ENCODE measurements at places on chromosomes 13 and 19.

DNA sequence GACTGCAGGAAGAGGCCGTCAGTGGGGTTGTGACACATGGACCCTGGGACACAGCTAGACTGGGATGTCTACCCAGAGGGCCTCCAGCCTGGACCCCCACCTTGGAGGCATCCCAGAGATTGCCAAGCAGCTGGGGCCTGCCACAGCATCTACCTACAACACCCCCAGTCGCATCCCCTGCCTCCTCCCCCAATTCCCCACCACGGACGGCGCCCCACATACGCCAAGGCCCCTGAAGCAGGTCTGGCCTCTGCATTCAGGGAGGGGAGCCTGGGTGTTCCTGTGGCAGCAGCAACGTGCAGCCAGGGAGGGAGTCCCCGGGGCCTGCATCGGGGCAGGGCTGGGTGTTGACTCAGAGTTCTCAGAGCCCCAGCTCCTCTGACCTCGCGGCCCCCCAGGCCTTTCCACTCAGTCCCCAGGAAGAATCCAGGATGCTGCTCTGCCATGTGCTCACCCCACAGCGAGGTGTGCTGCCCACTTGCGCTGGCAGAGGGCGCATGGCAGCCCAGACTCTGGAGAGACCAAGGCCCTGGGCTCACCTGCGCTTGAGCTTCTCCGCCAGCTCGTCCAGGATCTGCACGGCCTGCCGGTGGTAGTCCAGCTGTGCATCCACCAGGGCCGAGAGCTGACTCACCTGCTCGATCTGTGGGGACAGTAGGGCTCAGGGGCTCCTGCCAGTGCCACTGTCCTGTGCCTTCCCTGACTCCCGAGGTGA, 19.6 kb downstream of the MPND start:
- peaks cover 53% of the 10 kb centered on the region for H3K36me3 ChIP-seq
- H3K27ac ChIP-seq: no peak overlapping the region
- H3K27me3 ChIP-seq: no peaks in the 10 kb centered on the region
- no peak overlapping the region for H3K4me3 ChIP-seq
- H3K4me1 ChIP-seq: peaks cover 1% of the 10 kb centered on the region

- no peaks in the 10 kb centered on the region for H3K27me3 ChIP-seq
- no peaks in the 10 kb centered on the region for H3K4me1 ChIP-seq
Observed at GRCh38 chr19:38250821-38251563, 5.2 kb downstream of the PPP1R14A start.

DNA sequence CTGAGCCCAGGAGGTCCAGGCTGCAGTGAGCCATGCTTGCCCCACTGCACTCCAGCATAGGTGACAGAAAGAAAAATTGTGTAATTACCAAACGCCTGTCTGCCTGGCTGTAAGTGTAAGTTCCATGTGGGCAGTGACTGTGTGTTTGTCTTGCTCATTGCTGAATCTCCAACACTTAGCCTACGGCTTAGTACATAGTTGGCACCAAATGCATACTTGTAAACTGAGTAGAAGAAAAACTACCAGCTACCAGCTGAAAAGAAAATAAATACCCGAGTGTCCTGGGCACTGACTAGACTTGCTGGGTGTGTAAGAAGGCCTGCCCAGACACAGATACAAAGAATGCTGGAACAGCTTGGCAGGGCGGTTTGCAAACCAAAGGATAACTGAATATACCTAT, 2.7 kb upstream of the CEBPG start:
- H3K36me3 ChIP-seq: no peaks in the 10 kb centered on the region
- H3K27ac ChIP-seq: peak overlapping the region; percentile 97
- DNase-seq: no peak
- H3K4me1 ChIP-seq: peaks cover 21% of the 10 kb centered on the region
- no peaks in the 10 kb centered on the region for H3K27me3 ChIP-seq

DNA sequence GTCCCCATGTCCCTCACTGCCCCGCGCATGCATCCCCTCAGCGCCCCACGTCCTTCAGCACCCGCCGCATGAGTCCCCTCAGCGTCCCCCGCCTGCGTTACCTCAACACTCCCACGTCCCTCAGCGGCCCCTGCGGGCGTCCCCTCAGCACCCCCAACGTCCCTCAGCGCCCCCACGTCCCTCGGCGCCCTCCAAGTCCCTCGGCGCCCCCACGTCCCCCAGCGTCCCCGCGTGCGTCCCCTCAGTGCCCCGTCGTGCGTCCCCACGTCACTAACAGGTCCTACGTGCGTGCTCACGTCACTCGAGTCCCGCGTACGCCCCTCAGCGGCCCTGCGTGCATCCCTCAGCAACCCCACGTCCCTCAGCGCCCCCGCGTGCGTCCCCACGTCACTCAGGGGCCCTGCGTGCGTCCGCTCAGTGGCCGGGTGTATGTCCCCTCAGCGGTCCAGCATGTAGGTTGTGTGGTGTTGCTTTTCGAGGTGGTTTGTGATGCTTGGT, 19.5 kb upstream of the GAS6 start:
- no peak for DNase-seq
- peak overlapping the region; percentile 82 for H3K27ac ChIP-seq
- H3K36me3 ChIP-seq: no peaks in the 10 kb centered on the region

- H3K4me3 ChIP-seq: no peak overlapping the region
- H3K27me3 ChIP-seq: no peaks in the 10 kb centered on the region
- H3K4me1 ChIP-seq: peaks cover 15% of the 10 kb centered on the region
- H3K36me3 ChIP-seq: no peaks in the 10 kb centered on the region
- DNase-seq: no peak
- H3K27ac ChIP-seq: peak overlapping the region; percentile 45
Observed at GRCh38 chr13:50357586-50358118, 342.4 kb downstream of the KCNRG start.

DNA sequence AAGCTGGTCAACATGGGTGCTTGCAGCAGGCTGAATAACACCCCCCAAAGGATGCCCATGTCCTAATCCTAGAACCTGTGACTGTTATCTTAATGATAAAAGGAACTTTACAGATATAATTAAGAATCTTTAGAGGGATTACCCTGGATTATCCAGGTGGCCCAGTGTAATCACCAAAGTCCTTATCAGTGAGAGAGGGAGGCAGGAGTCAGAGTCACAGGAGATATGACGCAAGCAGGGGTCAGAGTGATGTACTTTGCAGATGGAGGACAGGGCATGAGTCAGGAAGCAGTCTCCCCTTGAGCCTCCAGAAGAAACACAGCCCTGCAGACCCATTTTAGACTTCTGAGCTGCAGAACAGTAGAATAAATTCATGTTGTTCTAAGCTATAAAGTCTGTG, 9.8 kb downstream of the ZNF606 start:
- H3K36me3 ChIP-seq: peaks cover 11% of the 10 kb centered on the region
- no peak overlapping the region for H3K27ac ChIP-seq
- H3K4me1 ChIP-seq: no peaks in the 10 kb centered on the region
- DNase-seq: no peak
- no peak overlapping the region for H3K4me3 ChIP-seq

DNA sequence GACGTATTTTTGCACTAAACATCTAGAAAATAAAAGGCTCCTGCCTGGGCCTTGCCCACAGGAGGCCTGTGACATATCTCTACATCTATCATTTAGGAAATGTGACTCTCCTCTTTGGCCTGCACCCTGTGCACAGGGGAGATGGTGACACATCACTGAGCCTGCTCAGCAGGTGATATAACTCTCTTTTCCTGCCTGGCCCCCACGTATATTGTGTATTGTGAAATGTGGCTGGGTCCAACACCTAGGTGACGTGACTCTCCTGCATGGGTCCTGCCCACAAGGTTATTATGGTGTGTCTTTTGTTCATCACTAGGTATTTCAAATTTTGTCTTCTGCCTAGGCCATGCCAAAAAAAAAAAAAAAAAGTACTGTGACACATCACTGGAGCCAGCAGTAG, 61.4 kb upstream of the ZNF724 start:
- H3K4me1 ChIP-seq: no peaks in the 10 kb centered on the region
- H3K27me3 ChIP-seq: no peaks in the 10 kb centered on the region
- no peak overlapping the region for H3K4me3 ChIP-seq

DNA sequence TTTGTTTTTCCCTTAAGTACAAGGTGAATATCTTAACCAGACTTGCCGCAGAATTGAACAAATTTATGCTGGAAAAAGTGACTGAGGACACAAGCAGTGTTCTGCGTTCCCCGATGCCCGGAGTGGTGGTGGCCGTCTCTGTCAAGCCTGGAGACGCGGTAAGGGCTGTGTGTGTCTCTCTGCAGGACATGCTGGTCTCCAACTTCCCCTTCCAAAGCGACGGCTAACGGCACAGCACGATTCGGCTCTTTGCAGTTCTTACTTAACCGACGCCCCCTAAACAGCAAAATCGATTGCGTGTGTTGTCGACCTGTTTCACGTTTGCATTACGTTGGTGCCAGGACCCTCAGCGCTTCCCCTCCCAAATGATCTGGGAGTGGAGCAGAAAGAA, 73.2 kb downstream of the GGACT start:
- peaks cover 3% of the 10 kb centered on the region for H3K4me1 ChIP-seq
- H3K36me3 ChIP-seq: no peaks in the 10 kb centered on the region
- no peak overlapping the region for H3K4me3 ChIP-seq
- no peak overlapping the region for H3K27ac ChIP-seq
- DNase-seq: no peak

DNA sequence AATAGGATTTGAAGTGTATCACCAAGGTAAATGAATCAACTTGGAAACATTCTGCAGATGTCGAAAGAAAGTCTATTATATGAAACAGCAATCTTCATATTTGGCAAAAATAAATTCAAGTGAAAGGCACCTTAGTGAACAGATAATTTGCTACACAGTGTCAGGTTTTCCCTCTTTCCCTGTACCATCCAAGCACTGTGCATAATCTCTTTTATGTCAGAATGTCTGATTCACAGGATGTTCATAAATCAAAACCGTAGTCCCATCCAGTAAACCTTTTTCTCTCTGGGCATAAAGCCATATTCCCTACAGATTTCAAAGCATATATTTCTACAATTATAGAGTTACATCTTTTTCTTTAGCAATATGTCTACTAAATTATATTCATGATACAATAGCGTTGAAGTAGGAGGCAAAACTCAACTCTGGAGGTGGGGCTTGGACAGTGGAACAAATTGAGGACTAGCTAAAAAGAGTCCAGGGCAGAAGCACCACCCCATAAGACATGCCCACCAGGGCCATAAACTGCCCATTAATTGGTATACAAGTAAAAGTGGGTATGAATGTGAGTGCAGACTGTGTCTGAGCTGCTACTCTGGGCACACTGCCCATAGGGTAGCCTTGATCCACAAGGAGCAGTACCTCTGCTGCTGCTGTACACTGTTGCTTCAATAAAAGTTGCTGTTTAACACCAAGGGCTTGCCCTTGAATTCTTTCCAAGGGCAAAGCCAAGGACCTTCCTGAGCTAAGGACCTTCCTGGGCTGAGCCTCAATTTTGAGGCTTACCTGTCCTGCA, 72.1 kb upstream of the MYCBP2 start:
- no peaks in the 10 kb centered on the region for H3K27me3 ChIP-seq
- no peaks in the 10 kb centered on the region for H3K36me3 ChIP-seq
- no peak overlapping the region for H3K4me3 ChIP-seq
- DNase-seq: no peak
- no peak overlapping the region for H3K27ac ChIP-seq

DNA sequence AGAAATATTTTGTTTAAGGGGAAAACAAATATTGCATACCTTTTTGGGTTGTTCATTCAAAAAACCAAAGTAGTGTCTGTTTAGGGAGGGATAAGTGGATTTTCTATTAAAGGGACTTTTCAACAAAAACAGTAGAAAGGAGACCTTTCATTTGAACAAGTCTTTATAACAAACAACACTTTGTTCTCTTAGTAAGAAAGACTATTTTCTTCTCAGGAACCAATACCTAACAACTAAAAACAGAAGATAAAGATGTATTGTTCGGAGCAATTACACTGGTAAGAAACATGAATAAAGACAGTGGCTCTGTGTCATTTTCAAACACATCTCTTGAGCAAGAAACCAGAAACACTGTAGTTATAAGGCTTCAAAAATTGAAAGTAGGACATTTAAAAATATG, 1610.1 kb upstream of the PCDH20 start:
- H3K27me3 ChIP-seq: no peaks in the 10 kb centered on the region
- no peaks in the 10 kb centered on the region for H3K4me1 ChIP-seq
- H3K27ac ChIP-seq: no peak overlapping the region
- DNase-seq: no peak

DNA sequence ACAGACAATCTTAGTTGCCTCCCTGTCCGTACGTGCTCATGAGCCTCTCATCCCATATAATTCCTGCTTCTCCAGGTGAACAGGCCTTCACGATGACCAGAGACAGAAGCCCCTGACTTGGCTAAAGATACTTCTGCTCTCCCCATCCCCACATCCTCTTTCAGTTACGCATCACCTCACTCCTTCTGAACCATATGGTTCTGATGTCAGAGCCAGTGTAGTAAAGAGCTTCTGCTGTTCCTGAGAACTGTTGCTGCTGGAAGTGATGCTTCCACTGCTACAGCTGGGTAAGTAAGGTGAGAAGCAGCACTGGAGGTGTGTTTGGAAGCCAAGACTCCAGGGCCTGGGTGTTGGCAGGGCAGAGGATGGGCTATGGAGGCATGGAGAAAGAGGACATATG, 12.9 kb downstream of the SIGLECL1 start:
- H3K4me1 ChIP-seq: no peaks in the 10 kb centered on the region
- no peaks in the 10 kb centered on the region for H3K36me3 ChIP-seq
- DNase-seq: no peak

GRCh38 chr13:39835253-39835652, 179.8 kb downstream of the COG6 start:
- no peaks in the 10 kb centered on the region for H3K4me1 ChIP-seq
- H3K27me3 ChIP-seq: no peaks in the 10 kb centered on the region
- H3K36me3 ChIP-seq: no peaks in the 10 kb centered on the region

GRCh38 chr13:88958821-88959220, 1287.7 kb downstream of the SLITRK5 start:
- H3K4me3 ChIP-seq: no peak overlapping the region
- no peak for DNase-seq
- no peaks in the 10 kb centered on the region for H3K4me1 ChIP-seq
- H3K27me3 ChIP-seq: no peaks in the 10 kb centered on the region
- no peaks in the 10 kb centered on the region for H3K36me3 ChIP-seq

GRCh38 chr13:109941951-109942350, 155.6 kb upstream of the IRS2 start:
- no peak overlapping the region for H3K27ac ChIP-seq
- no peak for DNase-seq
- no peaks in the 10 kb centered on the region for H3K36me3 ChIP-seq
- H3K27me3 ChIP-seq: no peaks in the 10 kb centered on the region

- no peak for DNase-seq
- H3K4me3 ChIP-seq: no peak overlapping the region
- peaks cover 9% of the 10 kb centered on the region for H3K36me3 ChIP-seq
- peaks cover 58% of the 10 kb centered on the region for H3K4me1 ChIP-seq
- no peaks in the 10 kb centered on the region for H3K27me3 ChIP-seq
Observed at GRCh38 chr19:10646456-10647159, 7.5 kb upstream of the ILF3 start.

DNA sequence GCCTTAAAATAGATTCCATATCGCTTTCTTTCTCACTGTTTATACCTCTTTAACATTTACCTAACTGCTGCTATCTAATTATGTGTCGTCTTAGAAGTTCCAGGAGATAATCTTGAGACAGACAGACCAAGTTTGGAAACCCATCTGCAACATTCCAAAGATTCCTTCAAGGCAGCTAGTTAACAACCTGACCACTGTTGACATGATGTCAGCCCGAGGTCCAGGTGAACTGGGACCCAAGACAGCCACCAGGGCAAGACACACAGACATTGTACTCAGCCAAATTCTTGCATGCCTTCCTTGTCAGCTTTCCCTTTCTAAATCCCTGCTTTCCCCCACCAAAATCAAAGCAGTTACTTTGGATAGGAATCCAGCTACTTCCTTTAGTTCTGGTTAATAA, 1476.5 kb upstream of the PRR20A start:
- no peaks in the 10 kb centered on the region for H3K36me3 ChIP-seq
- no peak for DNase-seq
- H3K4me3 ChIP-seq: no peak overlapping the region

GRCh38 chr19:4577020-4577782, 17.7 kb upstream of the SEMA6B start:
- no peak for DNase-seq
- peaks cover 38% of the 10 kb centered on the region for H3K4me1 ChIP-seq
- H3K27me3 ChIP-seq: peaks cover 24% of the 10 kb centered on the region
- H3K36me3 ChIP-seq: no peaks in the 10 kb centered on the region
- no peak overlapping the region for H3K27ac ChIP-seq
